A549 (cell line): ENCODE measurements at places on chromosomes 11 and 22. TPM values are rescaled to one million over a fixed set of nuclear protein-coding genes. Genes with fewer than 3 reads are reported as not detected.

Gene USP35
- polyA plus RNA-seq: 5.5 to 6.4 TPM (median 5.8 TPM) in 3 replicates

Gene IGLL5
- not detected in 3 replicates for polyA plus RNA-seq

Gene MDK
- polyA plus RNA-seq: 12.8 to 15.1 TPM (median 13.6 TPM) in 3 replicates

Gene GGT5
- 2.2 to 3.3 TPM (median 2.5 TPM) in 3 replicates for polyA plus RNA-seq

Gene HSCB
- polyA plus RNA-seq: 14.3 to 17.5 TPM (median 17.2 TPM) in 3 replicates

Gene OTOG
- polyA plus RNA-seq: not detected in 3 replicates

Gene C22orf31
- not detected in 3 replicates for polyA plus RNA-seq

Gene BRSK2
- polyA plus RNA-seq: 9.1 to 10.1 TPM (median 9.7 TPM) in 3 replicates

Gene ADM
- polyA plus RNA-seq: 65.8 to 91.3 TPM (median 66.3 TPM) in 3 replicates

Gene MS4A6A
- polyA plus RNA-seq: not detected in 3 replicates

Gene KRTAP5-1
- polyA plus RNA-seq: not detected in 3 replicates

Gene GRK3
- polyA plus RNA-seq: 3.4 to 3.9 TPM (median 3.5 TPM) in 3 replicates

Gene PIWIL4
- polyA plus RNA-seq: 0.18 to 0.29 TPM (median 0.28 TPM) in 3 replicates

Gene DEFB131B
- not detected in 3 replicates for polyA plus RNA-seq

Gene CD81
- polyA plus RNA-seq: 247 to 256 TPM (median 251 TPM) in 3 replicates

Gene OR8B4
- polyA plus RNA-seq: not detected in 3 replicates

Gene ALDH3B1
- 93.7 to 104 TPM (median 94.4 TPM) in 3 replicates for polyA plus RNA-seq

Gene PGAP2
- 31.4 to 32.4 TPM (median 32.1 TPM) in 3 replicates for polyA plus RNA-seq

Gene NXPE1
- not detected in 3 replicates for polyA plus RNA-seq

Gene CNGA4
- polyA plus RNA-seq: 0.10 to 0.12 TPM (median 0.11 TPM) in 3 replicates

Gene HPX
- polyA plus RNA-seq: 0.35 to 0.70 TPM (median 0.57 TPM) in 3 replicates

Gene DRICH1
- 0.26 to 0.58 TPM (median 0.28 TPM) in 3 replicates for polyA plus RNA-seq

Gene DAGLA
- polyA plus RNA-seq: 2.2 to 2.5 TPM (median 2.5 TPM) in 3 replicates

Gene IRF7
- polyA plus RNA-seq: 3.1 to 3.8 TPM (median 3.4 TPM) in 3 replicates

Gene PARVG
- 0.04 TPM in 1 of 3 replicates, not detected in the others for polyA plus RNA-seq

Gene OLFML1
- polyA plus RNA-seq: not detected in 3 replicates

Gene SOX6
- polyA plus RNA-seq: 0.07 to 0.08 TPM in 2 of 3 replicates, not detected in the other

Gene RIBC2
- 2.4 to 3.8 TPM (median 3.6 TPM) in 3 replicates for polyA plus RNA-seq

Gene RAB36
- 4.0 to 4.7 TPM (median 4.5 TPM) in 3 replicates for polyA plus RNA-seq

Gene GLB1L3
- not detected in 3 replicates for polyA plus RNA-seq

Gene TRIM6
- 22.6 to 27.5 TPM (median 22.9 TPM) in 3 replicates for polyA plus RNA-seq

Gene TMA7B
- polyA plus RNA-seq: not detected in 3 replicates

Gene SCARF2
- 0.47 to 0.66 TPM (median 0.59 TPM) in 3 replicates for polyA plus RNA-seq

Gene GPR83
- polyA plus RNA-seq: 0.03 to 0.07 TPM (median 0.06 TPM) in 3 replicates

Gene KLHDC7B
- polyA plus RNA-seq: not detected in 3 replicates

Gene NAALADL1
- polyA plus RNA-seq: not detected in 3 replicates

Gene ANO3
- not detected in 3 replicates for polyA plus RNA-seq

Gene C11orf16
- polyA plus RNA-seq: not detected in 3 replicates

Gene TFIP11
- 18.5 to 21.1 TPM (median 20.7 TPM) in 3 replicates for polyA plus RNA-seq

Gene SHISAL1
- 1.9 to 2.4 TPM (median 2.2 TPM) in 3 replicates for polyA plus RNA-seq

Gene GAS2L1
- 14.8 to 17.2 TPM (median 16.5 TPM) in 3 replicates for polyA plus RNA-seq

Gene KIAA1671
- 5.0 to 5.6 TPM (median 5.3 TPM) in 3 replicates for polyA plus RNA-seq

Gene ANO5
- polyA plus RNA-seq: 2.7 to 3.3 TPM (median 3.1 TPM) in 3 replicates

Gene STARD10
- polyA plus RNA-seq: 21.1 to 23.2 TPM (median 23.0 TPM) in 3 replicates

Gene PRRG4
- polyA plus RNA-seq: 0.72 to 1.4 TPM (median 1.3 TPM) in 3 replicates

Gene UBQLN3
- polyA plus RNA-seq: not detected in 3 replicates

Gene TREH
- 0.03 to 0.06 TPM in 2 of 3 replicates, not detected in the other for polyA plus RNA-seq

Gene ACAT1
- 105 to 113 TPM (median 112 TPM) in 3 replicates for polyA plus RNA-seq

Gene SLC5A4
- not detected in 3 replicates for polyA plus RNA-seq

Gene APOBEC3B
- polyA plus RNA-seq: 17.9 to 19.6 TPM (median 19.1 TPM) in 3 replicates

Gene SORL1
- 0.45 to 0.77 TPM (median 0.58 TPM) in 3 replicates for polyA plus RNA-seq

Gene DEUP1
- polyA plus RNA-seq: not detected in 3 replicates

Gene DCHS1
- polyA plus RNA-seq: 0.04 to 0.07 TPM (median 0.06 TPM) in 3 replicates

Gene ARCN1
- polyA plus RNA-seq: 88.7 to 93.3 TPM (median 91.0 TPM) in 3 replicates

Gene OR2D2
- not detected in 3 replicates for polyA plus RNA-seq

Gene SLC17A6
- not detected in 3 replicates for polyA plus RNA-seq

Gene GTSE1
- 22.9 to 26.9 TPM (median 25.7 TPM) in 3 replicates for polyA plus RNA-seq
